ENCODE measurements at places on chromosomes 6 and 20. TPM values are rescaled to one million over a fixed set of nuclear protein-coding genes. Genes with fewer than 3 reads are reported as not detected.

EMILIN3 gene
- polyA plus RNA-seq = 19.7 TPM

KCNK17 gene
- 1.0 TPM for polyA plus RNA-seq

SLC22A16 gene
- 0.45 TPM for polyA plus RNA-seq

PSORS1C2 gene
- not detected for polyA plus RNA-seq

CALHM4 gene
- not detected for polyA plus RNA-seq

- no peak for DNase-seq
Observed at GRCh38 chr20:61560361-61560853, 308.3 kb downstream of the CDH4 start.

DNA sequence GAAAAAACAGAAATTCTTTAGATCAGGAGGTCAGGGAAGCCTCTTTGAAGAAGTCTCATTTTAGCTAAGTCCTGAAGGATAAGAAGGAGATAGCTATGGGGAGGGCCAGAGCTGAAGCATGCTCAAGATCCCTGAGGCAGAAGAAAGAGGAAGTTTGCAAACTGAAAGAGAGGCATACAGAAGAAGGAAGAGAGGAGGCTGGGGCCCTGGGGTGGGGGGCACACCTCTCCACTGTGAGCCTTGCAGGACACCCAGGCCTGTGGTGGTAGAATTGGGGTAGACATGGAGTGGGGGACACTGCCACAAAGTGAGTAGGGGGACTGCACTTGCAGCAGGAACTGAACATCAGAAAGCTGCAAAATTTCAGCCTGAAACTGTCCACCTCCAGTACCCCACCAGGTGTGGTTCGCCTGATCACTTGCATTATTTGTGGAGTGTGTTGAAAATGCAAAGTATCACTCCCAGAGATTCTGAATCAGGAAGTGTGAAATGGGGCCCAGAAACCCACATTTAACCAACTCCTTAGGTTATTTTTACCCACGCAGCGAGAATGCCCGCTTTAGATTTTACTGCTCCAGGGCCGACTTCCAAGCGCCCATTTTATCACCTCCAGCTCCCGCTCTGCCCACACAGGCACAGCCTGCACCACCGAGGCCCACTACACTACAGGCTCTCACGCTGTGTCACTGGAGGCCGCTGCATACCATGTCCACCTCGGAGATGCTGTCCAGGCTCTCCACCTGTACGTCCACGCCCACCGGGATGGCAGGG is 44.0 kb downstream of the GABRR2 start:
- no peak for DNase-seq

DNA sequence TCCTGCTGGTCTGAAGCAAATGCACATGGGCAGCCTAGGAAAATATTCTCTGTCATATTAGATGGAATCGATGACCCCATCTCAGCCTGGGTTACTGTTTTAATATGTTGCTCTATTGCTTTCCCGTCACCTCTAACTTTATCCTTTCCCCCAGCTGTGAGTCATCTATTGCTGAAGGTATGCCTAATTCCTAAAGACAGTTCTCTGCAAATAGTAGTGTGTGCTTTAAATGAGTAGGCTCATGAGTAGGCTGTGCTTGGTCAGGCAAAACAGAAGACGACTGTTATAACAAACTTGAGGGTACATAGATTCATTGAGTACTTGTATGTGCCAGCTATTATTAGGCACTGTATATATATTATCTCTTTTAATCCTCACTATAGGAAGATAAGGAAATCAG is 47.2 kb downstream of the CTNNBL1 start:
- DNase-seq = no peak

GRCh38 chr20:53984356-53985149 is 85.8 kb downstream of the BCAS1 start:
- DNase-seq = no peak

- DNase-seq = no peak
Observed at GRCh38 chr20:57038608-57039440, 227.6 kb downstream of the BMP7 start.

DNA sequence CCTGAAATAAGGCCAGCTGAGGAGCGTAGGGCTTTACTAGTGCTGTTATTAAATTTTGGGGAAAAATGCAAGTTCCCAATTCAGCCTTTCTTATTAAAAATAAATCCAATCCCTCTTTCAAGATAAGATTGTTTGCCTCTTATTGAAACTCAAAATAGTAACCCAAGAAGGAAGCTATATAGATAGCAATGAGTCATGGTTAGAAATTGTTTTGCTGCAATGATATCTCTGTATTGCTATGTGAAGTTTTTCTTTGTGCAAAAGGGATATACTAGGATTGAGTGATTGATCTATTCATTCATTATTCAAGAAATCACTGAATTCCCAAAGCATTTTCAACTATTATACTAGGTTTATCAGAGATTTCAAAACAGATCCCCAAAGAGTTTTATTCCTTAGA is 93.0 kb upstream of the HDAC2 start:
- DNase-seq = no peak

DNA sequence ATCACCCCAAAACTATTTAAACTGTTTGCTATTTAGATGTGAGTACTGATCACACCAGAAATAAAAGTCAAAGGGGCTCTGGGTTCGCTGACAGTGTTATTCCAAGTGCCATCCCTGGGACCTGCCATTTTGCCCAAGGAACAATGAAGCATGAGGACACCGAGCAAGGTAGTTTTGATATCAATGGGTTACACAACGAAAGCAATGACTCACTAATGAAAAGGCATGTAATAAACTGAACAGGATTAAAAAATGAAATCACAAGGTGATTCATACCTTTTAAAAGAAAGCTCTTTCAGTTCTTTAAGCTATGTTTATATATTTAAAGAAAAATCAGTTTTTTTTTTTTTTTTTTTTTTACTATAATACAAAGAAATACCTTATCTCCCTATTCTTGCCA is 102.0 kb downstream of the HS3ST5 start:
- no peak for DNase-seq

DNA sequence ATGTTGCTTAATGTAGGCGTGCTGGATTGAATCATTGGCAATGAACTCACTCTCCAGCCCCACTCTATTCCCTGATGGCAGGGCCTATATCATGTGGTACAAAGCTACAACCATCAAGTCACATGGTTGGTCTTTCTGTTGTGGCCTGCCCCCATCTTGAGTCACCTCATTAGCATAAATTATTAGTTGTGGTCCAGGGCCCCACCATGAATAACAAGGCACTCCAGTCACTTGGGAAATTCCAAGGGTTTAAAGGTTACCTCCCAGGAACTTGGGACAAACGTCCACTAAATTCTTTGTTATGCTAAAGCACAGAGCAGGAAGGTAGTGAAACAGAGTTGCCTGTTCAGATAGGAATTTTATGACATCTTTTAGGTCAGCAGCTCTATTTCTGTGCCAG is 193.7 kb downstream of the SLC35F1 start:
- DNase-seq = no peak

GRCh38 chr6:131363947-131364834 is 208.8 kb upstream of the ARG1 start:
- no peak for DNase-seq

DNA sequence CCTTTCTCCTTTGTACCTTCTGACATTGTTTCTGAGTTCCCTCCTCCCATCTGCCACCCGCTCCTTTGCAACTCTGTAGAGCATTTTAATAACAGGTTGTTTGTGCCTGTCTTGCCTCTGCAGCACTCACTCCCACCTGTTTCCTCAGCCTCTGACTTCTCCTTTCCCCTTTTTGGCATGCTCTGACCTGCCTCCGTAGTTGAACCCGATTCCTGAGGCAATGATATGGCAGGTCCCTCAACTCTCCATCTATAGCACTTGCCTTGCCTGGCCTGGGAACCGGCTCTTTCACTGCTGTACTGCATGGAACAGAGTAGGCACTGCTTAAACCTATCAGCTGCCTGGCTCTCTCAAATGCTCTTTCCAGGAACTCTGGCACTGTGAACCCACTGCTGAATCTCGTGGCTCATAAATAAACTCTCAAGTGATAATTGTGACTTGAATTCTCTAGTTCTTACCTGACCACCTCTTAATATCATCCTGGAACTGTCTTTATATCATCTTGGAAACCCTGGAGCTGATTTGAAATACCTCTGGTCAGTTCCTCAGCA is 50.3 kb downstream of the UTRN start:
- no peak for DNase-seq

DNA sequence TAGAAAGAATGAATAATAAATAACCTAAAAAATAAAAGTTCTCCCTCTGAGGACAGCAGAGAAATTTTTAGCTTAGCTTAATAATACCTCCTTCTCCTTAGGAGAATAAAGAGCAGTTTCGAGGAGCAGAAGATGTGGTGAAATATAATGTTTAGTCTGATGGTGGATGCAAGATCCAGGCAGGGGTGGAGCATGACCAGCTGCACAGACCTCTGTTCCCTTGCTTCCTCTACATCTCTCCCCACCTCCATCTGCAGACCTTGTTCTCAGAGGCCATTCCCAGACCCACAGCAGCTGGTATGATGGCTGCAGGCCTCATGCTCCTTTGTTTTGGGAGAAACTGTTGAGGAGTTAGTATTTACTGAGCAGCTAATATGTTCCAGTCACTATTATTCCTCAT is 1.5 kb downstream of the BTN3A2 start:
- no peak for DNase-seq

DNA sequence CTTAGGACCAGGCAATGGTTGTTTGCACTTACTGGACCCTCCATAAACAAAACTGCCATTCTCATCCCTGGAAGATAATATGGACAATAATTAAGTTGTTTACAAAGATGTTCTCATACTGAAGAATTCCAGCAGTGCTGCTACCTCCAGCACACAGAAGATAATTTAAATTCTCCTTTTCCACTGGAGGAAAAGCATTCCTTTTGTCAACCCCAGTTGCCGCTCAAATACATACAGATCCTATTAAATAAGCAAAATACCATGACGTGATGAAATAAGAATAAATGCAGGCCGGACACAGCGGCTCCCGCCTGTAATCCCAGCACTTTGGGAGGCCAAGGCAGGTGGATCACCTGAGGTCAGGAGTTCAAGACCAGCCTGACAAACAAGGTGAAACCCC is 54.5 kb upstream of the IPCEF1 start:
- no peak for DNase-seq

GRCh38 chr6:49541936-49542335 is 8.5 kb upstream of the C6orf141 start:
- no peak for DNase-seq
